ENCODE measurements at places on chromosomes 2 and 18.

DNA sequence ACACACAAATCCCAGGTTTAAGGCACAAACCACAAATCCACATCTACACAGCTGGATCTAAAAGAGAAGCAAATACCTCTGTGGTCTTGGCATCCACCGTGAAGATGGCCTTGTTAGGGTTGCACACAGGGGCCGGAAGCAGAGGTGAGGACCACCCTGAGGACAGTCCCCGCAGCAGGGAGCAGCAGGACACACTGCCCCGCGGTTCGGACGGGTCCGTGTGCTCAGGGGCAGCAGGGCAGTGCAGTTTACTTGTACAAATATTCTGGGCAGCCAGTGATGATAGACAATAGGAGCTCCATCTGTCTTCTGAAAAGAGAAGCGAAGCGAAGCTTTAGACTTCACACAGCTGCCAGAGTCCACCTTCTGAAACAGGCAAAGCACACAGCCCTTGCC lies 8.8 kb downstream of the PASK start:
- no peak for DNase-seq

DNA sequence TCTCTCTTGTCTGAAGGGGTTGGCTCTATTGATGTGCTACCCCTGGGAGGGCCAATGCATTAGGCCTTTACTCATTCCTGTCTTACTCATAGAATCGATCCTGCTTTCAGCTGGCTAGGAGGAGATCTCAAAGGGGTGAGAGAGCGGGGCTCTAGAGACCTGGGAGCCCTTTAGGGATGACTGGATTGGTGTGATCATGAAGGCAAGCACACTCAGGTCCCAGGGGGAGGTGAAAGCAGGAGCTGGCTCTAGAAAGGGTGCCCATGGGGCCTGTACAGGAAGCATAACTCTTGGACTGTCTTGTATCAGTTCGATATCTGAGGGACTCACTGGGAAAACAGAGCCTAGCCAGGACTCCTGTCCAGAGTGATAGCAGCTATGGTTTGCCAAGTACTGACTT lies 47.8 kb downstream of the INPP4A start:
- no peak for DNase-seq

DNA sequence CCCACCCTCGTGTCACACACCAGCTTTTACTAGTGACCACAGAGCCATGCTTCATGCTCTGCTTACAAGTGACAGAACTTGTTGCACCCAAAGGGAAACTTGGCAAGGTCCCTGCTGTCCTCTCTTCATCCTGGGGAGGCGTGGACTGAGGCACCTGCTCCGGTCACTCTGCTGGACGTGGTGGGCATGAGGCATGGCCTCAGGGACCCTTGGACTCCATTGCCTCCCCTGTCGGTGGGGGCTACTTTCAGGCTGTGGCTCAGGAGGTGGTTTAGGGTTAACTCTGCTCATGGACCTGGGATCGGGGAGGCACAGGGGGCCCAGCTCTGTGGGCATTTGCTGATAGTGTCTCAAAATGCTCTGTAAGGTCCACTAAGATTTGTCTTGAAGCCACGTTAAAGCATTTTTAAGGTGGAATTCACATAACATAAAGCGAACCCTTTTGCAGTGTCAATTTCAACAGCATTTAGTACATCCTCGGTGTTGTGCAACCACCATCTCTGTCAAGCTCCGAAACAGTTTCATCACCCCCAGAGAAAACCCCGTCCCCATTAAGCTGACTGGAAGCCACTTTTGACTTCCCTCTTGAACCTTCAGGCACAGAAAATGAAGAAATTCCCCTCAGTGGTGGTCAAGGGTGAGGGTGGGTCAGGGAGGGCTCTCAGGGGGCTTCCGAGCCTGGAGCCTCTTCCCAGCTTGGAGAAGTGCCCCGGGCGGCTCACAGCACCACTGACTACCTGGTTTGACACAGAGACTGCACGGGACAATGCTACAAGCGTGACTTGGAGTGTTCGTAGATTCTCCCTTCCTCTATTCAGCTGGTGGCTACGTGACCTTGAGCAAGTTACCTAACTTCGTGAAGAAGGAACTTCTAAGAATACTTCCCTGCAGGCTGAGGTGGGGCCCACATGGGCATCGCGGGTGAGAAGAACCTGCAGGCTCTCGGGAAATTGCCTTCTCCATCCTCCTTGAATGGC lies 100.0 kb upstream of the HDAC4 start:
- no peak for DNase-seq

- no peak for DNase-seq
These were observed 23.0 kb downstream of the TCF7L1 start for GRCh38 chr2:85156153-85156552.

DNA sequence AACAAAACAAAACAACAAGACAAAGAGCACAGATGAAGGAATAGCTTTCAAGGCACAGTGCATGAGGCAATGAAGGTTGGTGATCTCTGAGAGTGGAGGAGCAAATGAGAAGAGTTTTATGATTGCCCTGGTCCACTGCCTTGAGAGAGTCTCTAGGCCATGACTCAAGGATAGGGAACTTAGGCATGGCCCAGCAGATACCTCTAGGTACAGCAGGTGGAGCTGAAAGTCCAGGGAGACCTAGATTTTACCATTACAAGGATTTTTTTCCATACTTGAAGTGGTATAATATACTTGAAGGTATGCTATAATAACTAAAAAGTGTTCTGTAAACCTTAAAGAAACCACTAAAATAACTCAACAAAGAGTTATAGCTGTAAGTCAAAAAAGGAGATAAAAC lies 239.5 kb upstream of the KLHL29 start:
- DNase-seq: no peak

GRCh38 chr2:5926871-5927512 lies 234.8 kb downstream of the SOX11 start:
- DNase-seq: no peak

DNA sequence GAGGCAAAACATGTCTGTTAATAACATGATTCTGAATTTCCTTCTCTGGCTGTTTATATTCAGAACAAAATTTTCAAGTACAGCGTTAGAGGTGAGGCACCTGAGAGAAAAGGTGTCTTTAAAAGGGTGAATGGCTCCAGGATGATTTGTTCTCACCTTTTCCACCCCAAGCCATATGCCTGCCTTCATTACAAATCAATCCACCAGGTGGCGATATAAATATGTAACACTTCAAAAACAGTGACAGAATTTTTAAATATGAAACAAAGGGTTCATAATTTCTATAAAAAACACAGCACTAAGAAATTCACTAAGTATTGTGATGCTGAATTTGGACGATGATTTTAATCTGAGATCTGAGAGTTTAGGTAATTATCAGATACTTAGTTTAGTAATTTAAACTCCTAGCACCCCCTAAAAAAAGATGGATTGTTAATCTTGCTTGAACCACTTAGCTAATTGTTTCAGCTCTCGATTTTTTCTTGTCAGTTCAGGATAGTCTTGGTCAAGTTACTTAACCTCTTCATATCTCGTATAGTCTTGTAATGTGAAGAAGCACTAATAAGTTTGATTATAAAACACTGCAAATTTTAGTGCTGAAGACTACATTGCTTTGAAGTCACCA lies 528.8 kb downstream of the CPS1 start:
- no peak for DNase-seq

- no peak for DNase-seq
These were observed 99.5 kb downstream of the EPB41L3 start for GRCh38 chr18:5444269-5444668.

GRCh38 chr2:74259191-74259590 lies 60.8 kb downstream of the MTHFD2 start:
- no peak for DNase-seq

DNA sequence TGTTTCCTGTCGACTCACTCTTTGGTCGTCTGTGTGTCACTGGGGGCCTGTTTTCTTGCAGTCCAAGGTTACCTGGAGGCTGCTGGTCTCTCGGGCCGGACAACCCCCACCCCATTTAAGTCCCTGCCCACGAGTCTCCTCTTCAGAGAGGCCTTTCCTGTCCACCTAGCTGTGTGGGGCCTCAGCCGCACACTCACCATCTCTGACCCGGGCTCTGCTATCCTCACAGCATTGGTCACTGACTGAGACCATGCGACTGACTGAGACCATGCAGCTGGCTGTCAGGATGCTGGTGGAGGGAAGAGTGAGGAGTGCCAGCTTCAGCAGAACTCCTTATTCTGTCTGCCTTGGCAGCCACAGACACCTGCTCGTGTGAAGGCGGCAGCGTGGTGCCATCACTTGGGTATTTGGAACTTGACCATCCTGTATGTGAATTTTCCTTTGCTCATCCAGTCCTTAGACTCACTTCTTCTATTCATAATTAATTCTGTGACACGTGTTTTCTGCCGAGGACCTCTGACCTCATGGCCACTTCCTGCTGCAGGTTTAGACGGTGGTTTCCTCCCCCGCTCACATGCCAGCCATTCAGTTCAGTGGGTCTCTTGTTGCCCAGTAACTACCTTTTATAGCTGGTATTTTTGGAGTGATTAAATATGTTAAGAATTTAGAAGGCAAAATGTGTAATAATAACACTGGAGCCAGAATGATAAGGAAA lies 47.5 kb upstream of the ASB1 start:
- DNase-seq: no peak

DNA sequence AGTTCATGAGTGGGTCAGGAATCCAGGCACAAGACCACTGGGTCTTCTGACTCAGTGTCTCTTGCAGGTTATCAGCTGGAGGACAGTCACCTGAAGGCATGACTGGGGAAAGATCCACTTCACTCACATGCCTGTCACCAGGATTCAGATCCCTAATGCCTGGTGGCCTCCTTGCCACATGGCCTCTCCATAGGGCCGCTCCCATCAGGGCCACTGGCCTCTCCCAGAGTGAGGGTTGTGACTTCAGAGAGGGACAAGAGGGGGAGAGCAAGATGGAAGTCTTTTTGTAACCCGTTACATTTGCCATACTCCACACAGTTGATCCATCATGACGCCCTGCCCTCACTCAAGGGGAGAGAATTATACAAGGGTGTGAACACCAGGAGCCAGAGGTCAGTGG lies 13.0 kb upstream of the OTOS start:
- DNase-seq: no peak

DNA sequence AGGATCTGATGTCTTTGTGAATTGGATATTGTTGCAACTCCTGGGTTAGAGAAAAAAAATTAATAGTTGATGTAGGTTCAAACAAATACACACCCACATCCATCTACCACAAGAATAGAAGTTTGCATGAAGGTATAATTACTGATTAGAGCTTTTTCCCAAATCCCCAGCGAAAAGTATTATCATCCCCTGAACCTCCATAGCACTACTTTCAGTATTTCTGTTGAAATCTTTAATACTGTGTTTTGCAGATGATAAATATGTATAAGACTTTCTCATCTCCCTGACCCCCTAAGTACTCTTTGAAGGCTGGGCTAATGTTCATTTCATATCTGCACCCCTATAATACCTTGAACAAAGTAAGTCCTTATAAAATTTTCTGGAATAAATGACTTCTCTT lies 6.4 kb downstream of the FN1 start:
- DNase-seq: no peak

DNA sequence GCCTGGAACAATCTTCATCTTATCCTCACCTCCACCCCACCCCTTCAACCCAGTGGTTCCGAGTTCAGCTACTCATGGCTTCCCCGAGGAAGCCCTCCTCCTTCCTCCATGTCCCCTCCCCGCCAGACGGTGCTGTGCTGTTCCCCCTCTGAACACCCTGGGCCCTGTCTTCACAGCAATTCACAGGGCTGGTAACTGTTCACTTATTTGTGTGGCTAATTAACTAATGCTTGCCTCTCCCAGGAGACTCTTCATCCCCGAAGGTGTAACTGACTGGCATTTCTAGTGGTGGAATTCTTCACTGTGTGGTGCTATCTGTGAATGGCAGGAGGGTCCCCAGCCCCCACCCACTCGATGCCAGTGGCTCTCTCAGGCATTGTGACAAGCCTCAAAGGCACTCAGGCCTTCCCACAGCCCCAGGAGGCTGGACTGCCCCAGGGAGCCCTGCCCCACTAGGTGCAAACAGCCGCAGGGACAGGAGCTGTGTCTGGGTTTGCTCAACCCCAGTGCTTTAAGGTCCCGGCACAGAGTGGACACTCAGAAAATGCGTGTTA lies 133.7 kb upstream of the ID2 start:
- DNase-seq: no peak

DNA sequence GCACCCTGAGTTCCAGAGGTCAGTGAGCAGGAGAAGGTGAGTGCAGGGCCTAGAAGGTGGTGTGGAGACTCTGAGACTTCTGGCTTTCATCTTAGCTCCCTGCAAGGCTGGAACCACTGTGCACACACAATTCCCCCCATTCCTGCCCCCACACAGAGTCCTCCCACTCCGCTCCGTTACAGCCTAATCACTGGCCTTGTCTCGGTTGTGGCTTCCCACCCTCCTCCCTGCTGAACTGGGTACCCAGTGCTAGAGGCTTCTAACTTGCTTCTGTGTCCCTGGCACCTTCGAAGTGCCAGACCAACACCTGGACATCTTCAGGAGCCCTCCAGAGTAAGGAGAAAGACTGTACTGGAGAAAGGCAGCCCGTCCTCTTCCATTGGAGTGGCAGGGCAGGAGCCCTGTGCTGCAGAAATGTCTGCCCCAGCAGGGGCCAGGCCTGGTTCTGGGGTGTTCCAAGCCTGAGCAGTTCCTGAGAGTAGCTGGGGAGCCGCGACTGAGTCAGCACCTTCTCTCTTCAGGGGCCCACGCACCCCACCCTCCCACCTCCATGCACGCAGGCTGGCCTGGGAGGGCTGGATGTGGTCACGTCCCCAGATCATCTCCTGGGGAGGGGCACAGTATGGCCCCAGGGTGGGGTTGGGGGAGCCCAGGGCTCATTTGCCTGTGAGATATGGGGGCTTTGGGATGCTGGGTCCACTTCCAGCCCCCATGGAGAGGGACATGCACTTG lies 23.4 kb downstream of the CROCC2 start:
- no peak for DNase-seq

- no peak for DNase-seq
These were observed 166.6 kb downstream of the GREB1L start for GRCh38 chr18:21408681-21409080.

DNA sequence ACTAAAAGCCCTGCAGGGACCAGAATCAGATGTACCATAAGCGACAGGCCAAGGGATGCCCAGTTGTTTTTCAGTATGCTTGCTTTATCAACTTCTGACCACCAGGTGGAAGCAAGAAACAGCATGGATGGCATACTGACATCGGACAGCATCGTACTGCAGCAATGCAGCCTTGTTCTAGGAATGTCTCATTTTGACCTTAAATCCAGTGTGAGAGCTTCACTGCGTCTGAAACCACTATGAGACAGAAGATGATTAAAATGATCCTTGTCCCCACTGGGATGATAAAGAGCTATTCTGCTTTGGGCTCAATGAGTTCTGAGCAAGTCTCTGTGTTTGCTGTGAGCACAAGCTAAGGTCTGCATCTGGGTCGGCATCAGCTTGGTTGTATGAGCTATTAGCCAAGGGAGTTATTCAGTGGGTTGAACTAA lies 54.3 kb downstream of the CDK15 start:
- peak; percentile 44 for DNase-seq

- no peak for DNase-seq
These were observed 28.8 kb upstream of the GPR55 start for GRCh38 chr2:230953845-230954244.

Measured in anterior cingulate cortex (tissue), 58 donors.